ENCODE measurements at places on chromosomes 2 and 18.

DNA sequence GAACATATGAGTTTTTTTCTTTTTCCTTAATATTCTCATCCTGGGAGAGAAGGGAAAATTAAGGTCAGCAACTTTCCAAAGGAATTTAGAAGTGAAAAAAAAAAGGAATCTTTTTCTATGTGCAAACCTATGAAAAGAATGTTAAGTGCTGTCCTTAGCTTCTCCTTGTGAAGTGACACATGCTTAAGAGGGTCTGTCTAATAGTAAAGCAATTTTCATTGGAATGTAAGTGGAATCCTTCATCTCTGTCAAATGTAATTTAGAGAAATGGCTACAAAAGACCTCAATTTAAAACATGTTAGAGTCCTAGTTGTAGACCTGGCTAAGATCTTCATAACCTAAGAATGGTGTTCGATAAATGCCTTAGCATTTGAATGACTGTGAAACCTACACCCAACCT lies 117.4 kb upstream of the EPB41L3 start:
- DNase-seq, result no peak

- no peak for DNase-seq
Observed at GRCh38 chr2:105999211-105999989, 194.7 kb downstream of the UXS1 start.

DNA sequence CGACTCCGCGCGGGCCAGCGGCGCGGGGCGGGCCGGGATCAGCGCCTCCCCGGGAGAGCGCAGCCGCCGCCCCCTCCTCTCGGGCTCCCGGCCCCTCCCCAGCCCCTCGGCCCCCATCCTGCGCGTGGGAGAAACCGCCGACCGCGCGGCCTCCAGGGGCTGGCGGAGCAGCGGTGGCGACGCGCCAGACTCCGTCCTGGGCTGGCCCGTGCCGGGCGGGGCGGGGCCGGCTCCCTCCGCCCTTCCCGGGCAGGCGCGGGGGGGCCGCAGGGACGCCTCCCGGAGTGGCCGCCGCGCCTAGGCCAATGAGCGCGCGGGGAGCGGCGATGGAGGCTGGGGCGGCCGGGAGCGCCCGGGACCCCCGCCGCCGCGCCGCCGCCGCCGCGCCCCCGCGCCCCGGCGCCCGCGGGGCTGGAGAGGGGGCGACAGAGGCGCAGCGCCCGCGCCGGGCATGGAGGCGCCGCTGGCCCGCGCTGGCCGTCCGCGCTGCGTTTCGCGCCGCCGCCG lies 49.1 kb downstream of the KCNIP3 start:
- DNase-seq, result no peak

DNA sequence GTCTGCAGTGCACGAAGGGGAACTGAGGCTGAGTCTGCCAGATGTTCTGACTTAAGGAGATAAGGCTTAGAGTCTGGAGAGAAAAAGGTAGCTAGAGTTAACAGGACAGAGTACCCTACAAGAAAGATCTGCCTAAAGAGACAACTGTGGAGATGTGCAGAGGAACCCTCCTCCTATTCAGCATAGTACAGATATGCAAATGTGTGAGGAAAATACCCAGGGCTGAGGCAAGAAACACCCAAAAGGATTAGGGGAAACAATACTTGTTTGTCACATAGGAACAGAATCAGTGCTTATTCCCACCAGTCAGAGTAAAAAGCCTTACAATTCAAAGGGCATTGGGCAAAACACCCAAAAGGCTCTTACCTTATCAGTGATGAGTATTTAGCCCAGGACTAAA lies 67.8 kb downstream of the SS18 start:
- DNase-seq, result no peak

GRCh38 chr2:31286961-31287550 lies 53.1 kb downstream of the EHD3 start:
- DNase-seq, result no peak

GRCh38 chr18:61993831-61994230 lies 101.0 kb upstream of the RNF152 start:
- no peak for DNase-seq

DNA sequence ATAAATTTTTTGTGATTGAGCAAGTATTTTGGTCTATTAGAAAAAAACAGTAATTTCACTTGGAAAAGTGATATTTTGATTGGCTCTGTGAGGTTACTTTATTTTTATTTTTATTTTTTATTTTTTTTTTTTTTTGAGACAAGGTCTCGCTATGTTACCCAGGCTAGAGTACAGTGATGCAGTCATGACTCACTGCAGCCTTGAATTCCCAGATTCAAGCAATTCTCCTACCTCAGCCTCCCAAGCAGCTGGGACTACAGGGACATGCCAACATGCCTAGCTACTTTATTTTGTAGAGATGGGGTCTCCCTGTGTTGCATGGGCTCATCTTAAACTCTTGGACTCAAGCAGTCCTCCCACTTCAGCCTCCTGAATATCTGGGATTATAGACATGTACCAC lies 60.9 kb upstream of the MGAT5 start:
- DNase-seq, result no peak

GRCh38 chr2:73279852-73280251 lies 4.4 kb downstream of the FBXO41 start:
- DNase-seq, result no peak

DNA sequence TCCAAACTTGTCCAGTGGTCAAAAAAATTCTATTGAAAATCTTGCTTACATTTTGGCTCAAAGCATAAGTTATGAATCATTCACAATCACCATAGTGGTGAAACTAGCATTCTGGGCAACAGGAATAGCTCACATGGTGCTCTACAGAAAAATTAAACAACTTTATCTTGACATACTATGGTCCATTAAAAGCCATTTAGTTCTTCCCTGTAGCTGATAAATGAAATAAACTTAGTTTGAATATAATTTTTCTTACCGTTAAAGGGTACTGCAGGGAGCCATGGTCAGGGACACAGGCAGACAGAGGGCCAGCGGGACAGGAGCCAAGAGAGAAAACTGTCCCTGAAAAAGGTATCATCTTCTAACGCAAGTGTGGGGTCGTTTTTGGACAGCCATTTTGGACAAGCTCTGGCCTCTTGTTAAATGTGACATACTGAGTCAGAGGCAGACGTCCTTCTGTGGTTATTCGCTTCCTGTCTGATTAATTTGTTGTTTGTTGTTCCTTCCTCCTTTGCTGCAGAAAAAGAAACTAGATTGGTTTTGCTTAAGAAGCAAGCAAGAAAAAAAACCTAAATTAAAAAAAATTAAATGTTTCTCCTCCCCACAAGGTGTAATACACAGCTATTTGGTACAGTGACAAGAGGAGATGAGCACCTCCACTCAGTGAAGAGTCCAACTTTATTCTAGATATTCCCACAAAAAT lies at the start of gene WIPF1:
WIPF1 (minus strand) TSS at position 460 of the 703 bp plus-strand sequence. CDS start 12,231 bp downstream, outside the sequence.
- DNase-seq, result no peak

DNA sequence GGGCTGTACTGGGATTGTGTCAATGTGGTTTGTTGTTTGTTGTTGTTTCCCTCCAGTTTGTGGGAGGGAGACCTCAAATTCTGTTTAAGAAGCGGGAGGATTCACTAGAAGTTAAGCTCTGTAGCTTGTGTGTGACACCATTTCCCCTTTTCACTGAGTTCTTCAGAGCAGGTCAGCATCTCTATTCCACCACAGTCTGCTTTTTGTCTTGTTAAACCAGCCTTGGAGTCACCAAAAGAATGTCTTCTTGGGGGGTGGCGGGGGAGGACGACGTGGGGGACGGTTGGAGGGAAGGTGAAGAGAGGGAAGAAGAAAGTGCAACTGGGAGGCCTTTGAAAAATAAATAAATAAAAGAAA lies 2.3 kb upstream of the BCL11A start:
- DNase-seq, result no peak

DNA sequence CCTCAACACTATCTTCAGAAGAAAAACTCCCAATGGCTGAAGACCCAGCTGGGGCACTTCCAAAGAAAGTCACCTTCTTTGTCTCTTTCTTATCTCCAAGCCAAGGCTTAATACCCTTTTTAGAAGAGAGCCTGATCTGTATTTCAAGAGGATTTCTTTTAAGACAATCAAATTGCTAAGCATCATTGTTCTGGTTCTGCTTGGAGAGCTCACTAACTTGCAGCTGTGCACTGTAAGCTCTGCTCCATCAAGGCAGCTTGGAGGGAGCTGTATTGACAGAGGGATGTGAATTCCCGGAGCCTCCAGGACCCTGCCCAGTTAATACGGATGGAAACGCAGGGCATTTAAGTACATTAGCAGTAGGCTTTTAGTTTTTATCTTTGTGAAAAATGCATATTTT lies 253.1 kb downstream of the TDRD15 start:
- DNase-seq, result no peak

GRCh38 chr2:23483791-23484190 lies 98.8 kb downstream of the KLHL29 start:
- DNase-seq, result no peak

DNA sequence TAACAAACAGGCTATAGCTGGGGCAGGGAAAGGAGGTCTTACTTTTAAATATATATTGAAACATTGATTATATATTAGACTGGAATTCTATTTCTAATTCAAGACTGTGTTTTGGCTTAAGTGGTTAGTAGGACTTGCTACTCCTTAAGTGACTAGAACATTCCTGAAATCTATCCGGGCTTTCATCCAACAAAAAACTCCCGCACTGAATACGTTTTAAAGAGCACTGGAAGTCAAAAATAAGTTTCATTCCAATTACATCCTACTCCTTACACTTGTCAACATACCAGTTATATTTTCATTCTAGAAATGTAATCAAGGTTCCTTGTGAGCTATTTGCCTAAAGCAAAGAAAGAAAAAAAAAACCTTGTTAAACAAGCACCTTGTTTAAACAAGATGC lies 204.6 kb downstream of the SP3 start:
- DNase-seq, result no peak

GRCh38 chr2:109304242-109304641 lies 175.2 kb downstream of the SH3RF3 start:
- DNase-seq, result no peak

GRCh38 chr2:155519529-155520130 lies 812.9 kb downstream of the NR4A2 start:
- no peak for DNase-seq

- no peak for DNase-seq
Observed at GRCh38 chr2:96773922-96774321, 13.2 kb downstream of the CNNM4 start.

- no peak for DNase-seq
Observed at GRCh38 chr2:62338111-62338510, 142.2 kb downstream of the B3GNT2 start.

GRCh38 chr2:189179570-189179950 lies at the start of gene COL5A2:
TSS of gene COL5A2 (minus strand) at chr2:189179761. CDS start at chr2:189179604, 157 bp downstream.
- no peak for DNase-seq

GRCh38 chr2:12212841-12213597 lies 466.6 kb downstream of the LPIN1 start:
- no peak for DNase-seq

DNA sequence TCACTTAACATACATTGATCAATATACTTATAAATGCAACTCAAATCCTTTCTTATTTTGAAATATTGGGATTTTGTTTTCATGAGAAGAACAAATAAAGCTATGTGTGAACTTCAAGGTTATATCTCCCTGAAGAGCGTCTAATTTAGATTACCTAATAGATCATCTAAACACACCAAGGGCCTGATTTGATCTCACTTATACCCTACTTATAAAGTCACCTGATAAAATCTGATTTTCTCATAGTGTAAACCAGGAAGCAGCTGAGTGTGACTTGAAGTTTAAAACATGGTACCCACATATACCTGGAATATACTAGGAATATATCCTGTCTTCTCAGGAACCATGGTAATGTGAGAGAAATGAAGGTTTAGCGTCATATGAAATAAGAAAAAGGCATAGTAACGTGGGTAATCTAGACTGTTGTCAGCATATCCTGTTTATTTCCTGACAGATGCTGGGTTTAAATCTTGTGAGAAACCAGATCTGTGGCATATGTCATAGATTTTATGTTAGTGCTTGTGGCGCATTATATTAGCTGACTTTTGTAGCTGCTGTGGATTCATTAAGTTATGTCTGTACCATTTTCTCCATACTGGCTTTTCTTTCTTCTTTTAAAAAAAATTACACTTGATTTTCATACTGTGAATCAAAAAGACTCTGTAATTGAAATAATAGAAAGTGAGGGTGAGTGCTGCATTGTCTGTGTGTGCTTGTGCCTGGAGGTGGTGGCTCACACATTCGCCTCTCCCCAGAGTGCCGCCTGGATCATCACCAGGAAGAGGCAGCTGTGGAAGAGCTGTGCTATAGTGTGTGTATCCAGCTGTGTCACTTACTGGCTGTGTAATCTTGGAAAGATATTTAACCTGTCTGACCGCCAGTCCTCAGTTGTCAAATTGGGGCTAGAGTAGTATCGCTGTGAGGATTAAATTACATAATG lies 164.0 kb downstream of the MYO3B start:
- DNase-seq, result no peak

GRCh38 chr2:121284463-121285449 lies at the start of gene TFCP2L1:
TSS of gene TFCP2L1 (minus strand) at chr2:121285202. CDS start at chr2:121285109, 93 bp downstream.
- no peak for DNase-seq

DNA sequence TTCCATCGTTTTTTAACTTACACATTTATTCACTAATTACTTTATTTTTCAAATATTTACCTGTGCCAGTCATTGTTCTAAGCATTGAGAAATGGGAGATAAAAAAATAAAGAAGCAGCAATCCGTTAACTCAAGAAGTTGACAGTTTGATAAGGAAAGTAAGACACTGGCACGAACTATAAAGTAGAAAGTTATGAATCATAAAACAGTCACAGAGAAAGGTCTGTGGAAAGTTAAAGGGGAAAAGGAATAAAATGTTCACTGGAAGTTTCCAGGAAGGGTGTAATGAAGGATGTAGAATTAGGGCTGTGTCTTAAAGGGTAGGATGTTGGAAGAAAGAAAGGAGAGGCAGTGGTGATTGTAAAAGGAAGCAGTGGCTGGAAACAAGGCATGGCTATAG lies 118.9 kb downstream of the RDH14 start:
- no peak for DNase-seq

DNA sequence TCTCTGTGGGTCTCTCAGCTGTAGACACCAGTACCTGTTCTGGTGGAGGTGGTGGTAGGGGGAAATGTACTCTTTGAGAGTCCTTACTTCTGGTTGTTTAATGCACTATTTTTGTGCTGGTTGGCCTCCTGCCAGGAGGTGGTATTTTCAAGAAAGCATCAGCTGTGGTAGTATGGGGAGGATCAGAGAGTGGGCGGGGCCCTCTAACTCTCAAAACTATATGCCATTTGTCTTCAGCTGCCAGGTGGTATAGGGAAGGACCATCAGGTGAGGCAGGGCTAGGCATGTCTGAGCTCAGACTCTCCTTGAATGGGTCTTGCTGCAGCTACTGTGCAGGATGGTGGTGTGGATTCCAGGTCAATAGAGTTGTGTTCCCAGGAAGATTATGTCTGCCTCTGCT lies 1100.8 kb downstream of the CNTNAP5 start:
- DNase-seq, result no peak

- DNase-seq, result no peak
Observed at GRCh38 chr18:36931106-36931505, 102.2 kb downstream of the KIAA1328 start.

DNA sequence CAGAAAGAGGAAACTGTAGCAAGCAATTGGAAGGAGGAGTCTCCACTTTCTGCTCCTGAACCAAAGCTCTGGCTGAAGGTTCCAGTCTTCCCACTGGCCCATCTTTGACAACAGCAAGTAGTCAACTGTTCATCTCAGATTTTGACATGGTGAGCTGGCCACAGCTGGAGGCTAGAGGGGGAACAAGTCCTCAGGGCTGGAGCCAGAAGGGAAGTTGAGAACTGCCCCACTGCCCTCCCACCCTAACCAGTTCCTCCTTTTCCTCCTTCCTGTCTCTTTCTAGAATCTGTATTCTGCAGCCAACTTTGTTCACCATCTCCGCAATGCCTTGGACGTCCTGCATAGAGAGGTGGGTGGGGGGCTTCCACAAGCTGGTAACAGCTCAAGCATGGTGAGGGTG lies 105.8 kb downstream of the PLB1 start:
- DNase-seq, result no peak

- DNase-seq, result no peak
Observed at GRCh38 chr18:35508746-35509338, 11.1 kb upstream of the INO80C start.
